ENCODE measurements at places on chromosomes 12 and 14.

DNA sequence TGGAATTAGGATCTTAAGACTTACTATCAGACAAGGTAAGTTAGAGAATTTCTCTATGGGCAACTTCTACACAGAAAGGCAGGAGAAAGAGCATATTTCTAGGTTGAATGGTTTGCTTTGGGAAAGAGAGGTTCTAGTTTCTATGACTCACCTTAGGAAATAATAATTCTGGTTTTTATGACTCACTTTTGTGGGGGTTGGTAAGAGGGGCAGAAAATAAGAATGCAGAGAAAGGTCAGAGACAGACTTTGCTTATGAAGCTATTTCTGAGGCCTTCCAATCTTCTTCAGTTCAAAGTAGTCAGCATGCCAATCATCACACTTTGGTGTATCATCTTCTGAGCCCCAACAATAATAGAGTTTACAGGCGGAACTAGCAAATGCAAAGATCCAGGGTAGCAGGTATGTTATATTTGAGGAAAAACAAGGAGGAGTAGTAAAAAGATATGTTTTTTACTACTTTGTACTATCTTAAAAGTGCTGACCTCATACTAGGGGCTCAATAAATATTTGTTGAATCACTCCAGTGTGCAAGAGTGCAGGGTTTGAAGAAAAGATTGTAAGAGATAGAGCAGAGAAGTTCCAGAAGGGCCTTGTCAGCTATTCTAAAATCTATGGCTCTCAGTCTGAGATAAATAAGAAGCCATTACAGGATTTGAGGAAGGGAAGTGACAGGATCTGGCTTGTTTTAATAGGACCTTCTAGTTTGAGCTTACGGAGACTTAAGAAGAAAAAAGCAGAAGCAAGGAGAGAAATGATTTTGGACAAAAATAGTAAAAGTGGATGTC lies 56.7 kb upstream of the LRFN5 start:
- DNase-seq: no peak

GRCh38 chr14:50800032-50800431 lies 30.9 kb downstream of the NIN start:
- DNase-seq: no peak

GRCh38 chr14:68636597-68636996 lies 156.3 kb downstream of the ZFP36L1 start:
- DNase-seq: no peak

GRCh38 chr12:71958457-71958856 lies 19.8 kb downstream of the TPH2 start:
- no peak for DNase-seq

DNA sequence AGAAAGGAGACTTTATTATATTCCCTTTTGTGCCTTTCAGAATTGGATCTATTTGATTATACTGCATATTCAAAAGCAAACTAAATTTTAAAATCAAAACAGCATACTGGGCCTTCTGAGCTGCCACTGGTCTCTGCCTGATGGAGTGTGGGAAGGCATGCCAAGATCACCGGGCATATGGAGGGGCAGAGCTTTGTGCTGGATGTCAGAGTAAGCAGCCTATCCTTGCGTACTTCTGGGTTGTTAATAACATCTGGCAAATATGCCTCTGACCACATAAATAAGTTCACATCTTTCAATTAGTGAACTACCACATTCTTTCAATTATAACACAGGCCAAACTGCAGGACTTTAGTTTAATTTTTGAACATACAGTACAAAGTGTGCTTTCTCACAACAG lies 18.3 kb downstream of the MLH3 start:
- DNase-seq: no peak

DNA sequence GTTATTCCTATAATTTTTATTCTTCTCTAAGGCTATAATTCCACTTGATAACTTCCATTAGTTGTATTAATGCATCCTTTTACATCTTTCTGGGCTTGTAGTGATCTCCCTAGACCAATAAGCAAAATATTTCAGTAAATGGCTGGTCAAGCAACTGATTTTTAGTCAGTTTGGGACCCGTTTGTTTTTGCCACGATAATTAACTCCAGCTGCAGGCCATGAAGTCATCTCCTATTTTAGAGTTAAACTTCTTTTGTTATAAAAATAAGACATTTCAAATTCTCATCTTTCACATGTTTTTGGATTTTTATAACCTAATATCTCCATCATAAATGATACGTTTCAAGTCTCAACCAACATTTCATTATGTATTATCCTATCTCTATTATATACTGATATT lies 49.4 kb downstream of the MAGOHB start:
- DNase-seq: no peak

DNA sequence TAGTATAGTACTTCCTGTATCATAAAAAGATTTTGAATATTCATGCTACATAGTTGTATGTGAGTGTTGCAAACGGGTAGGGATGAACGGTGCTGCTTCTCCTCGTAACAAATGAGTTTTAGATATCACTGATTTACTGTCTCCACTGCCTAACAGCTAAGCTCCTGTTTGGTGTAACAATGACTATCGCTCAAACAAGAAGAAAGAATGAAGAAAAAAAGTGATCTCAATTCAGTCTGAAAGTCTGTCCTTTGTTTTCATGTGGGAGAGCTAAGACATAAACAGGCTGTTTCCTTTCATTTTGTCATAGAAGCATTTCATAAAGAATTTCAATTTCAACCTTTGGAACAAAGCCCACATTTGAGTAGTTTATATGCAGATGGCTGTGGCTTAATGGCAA lies 26.1 kb upstream of the RTRAF start:
- DNase-seq: no peak
